ENCODE measurements at places on chromosomes 12 and 14.

DNA sequence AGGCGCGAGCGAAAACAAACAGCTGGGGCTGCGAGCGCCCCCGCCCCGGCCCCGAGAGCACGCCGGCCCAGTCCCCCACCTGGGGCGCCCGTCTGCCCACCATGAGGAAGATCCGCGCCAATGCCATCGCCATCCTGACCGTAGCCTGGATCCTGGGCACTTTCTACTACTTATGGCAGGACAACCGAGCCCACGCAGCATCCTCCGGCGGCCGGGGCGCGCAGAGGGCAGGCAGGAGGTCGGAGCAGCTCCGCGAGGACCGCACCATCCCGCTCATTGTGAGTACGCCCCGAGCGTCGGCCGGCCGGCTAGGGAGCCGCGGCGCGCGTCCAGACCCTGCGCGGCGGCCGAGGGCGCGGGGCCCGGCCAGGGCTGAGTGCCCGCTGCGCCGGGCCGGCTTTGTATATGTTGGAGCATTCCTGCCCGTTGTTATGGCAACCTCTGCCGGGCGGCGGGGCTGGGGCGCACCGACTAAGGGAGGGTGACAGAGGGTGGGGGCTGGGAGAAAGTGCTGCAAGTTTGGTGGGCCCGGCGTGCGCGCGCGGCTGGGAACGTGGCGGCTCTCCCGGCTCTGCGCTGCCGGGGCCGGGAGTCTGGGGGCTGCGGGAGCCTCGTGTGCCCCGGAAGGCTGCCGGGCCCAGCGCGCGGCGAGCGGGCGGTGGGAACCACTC lies 367 bp downstream of the GALNT16 start:
- DNase-seq: peak; percentile 30

GRCh38 chr12:25089738-25090137 lies 105.2 kb downstream of the DNAI7 start:
- no peak for DNase-seq

DNA sequence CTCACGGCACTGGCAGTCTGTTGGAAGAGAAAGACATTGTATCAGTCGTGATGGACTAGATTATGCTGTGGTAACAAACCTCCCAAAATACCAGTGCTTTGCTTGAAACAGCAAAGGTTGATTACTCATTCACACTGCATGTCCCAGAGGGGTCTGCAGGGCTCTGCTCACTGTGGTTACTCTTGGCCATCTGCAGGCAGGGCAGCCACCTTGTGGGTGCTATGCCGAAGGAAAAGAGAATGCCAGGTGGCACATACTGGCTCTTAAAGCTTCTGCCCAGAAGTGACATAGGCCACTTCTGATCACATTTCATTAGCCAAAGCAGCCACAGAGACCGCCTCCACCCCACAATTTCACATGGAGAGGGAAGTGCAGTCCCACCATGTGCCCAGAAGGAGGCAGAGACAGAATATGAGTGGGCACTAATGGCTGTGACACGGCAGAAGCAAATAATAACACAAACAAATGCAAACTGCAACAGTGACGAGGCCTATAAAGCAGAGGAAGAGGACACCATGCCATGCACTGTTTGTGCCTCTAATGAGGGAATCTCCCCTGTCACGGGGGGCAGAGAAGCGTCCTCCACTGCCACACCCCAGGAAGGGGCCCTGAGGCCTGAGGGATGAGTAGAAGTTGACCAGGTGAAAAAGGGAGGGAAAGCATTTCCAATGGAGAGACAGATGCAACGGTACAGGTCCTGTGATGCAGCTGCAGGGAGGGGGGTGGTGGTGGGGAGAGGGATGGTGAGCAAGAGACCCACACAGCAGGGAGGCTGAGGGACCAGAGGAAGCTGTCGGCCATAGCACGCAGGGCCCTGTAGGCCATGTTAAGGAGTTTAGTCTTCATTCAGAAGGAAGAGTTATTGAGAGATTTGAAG lies 51.7 kb upstream of the KICS2 start:
- DNase-seq: peak; percentile 20

- no peak for DNase-seq
Observed at GRCh38 chr12:80749456-80749855, 32.7 kb downstream of the MYF5 start.

DNA sequence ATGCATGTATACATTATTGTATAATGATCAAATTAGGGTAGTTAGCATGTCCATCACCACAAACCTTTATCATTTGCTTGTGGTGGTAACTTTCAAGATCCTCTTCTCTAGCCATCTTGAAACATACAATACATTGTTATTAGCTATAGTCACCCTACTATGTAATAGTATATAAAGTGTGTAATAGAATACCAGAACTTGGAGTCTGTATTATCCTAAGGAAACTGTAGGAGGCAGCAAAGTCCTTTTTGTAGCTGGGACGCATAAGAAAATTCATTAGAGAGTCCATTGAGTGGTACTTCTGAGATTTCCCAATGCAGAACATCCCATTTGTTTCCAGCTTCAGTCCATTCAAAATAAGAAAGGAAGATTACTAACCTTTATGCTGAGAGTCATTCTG lies 325.9 kb upstream of the LRFN5 start:
- DNase-seq: no peak

GRCh38 chr14:58844544-58844943 lies 206.8 kb downstream of the DACT1 start:
- DNase-seq: no peak

- no peak for DNase-seq
Observed at GRCh38 chr14:55341781-55342180, 69.8 kb downstream of the ATG14 start.
